ENCODE measurements at places on chromosomes 3 and 15.
A peak's percentile ranks its signal among the peaks of the same experiment; 100 is the strongest.

DNA sequence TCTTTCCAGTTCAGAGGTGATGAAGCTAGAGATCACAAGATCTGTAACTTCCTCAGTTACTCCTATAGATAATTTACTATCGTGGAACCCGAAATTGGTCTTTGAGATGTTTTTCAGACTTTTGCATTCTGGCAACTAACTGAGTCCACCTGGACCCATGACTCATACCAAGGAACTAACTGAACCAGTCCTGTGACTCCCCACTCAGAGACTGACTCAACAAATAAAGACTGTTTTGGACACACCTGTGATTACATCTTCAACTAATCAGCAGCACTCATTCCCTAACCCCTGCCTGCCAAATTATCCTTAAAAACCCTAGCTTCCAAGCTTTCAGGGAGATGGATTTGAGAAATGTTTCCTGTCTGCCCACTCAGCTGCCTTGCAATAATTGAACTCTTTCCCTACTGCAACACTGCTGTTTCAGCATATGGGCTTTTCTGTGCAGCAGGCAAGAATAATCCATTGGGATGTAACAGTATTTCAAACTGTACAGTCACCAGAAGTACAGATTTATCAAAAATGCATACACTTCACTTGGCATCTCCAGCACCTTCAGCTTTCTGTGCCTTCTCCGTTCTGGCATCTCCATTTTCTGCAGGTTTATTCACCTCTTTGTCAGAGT is 57.7 kb downstream of the GATM start:
- DNase-seq = no peak

- DNase-seq = no peak
Observed at GRCh38 chr15:77816983-77817382, 184.3 kb upstream of the LINGO1 start.

DNA sequence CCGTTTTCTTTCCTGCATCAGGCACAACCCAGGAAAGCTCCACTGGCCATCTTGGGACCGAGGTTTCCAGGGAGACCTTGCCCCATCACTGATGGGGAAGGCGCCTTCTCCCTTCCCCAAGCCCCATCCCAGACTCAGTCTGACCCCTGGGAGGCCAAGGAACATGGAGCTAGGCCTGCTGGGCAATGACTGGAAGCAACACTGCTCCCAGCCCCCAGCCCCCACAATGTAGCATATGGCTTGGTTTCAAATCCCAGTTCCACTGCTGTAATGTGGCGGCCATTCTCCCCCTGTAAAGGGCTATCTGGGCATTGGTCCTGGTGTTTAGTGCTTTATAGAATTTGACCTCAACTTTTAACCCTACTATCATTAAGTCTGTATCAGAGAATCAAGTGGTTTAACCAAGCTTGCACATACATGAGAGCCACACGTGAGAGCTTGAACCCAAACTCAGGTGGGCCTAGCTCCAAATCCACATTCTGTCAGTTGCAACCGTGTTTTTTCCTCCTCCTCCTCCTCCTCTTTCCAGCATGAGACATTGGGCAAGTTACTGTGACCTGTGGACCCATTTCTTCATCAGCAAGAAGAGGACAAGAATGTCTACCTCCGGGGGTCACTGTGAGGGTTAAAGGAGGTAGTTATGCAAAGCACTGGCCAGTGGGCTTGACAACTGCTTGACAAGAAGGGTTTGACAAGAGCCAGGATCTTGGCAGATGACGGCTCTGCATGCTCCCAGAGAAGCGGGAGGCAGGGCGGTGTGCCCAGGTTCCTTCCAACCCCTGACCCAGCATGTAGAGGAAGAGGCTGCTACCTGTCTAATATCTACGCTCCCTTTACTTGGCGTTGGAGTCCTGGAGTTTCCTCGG is 37.4 kb downstream of the KLHL25 start:
- no peak for DNase-seq

- DNase-seq = no peak
Observed at GRCh38 chr15:43441316-43441715, 51.6 kb downstream of the TP53BP1 start.

DNA sequence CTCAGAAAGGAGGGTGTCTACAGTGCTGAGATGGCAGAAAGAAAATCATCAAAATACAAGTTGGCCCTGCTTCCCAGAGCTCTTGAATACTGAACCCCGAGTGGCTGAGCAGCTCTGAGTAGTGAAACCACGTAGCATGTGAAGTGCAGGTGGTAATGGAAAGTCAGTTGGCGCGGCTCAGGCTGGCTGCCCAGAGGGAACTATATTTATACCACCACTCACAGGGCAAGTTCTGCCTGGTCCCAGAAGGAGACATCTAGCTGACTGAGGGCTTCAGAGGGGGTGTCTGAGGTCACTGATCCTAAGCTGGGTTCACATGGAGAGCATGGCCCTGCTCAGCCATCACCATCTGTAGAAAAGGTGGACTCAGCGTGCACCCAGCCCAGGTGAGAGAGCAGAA is 129.6 kb upstream of the AGBL1 start:
- no peak for DNase-seq

DNA sequence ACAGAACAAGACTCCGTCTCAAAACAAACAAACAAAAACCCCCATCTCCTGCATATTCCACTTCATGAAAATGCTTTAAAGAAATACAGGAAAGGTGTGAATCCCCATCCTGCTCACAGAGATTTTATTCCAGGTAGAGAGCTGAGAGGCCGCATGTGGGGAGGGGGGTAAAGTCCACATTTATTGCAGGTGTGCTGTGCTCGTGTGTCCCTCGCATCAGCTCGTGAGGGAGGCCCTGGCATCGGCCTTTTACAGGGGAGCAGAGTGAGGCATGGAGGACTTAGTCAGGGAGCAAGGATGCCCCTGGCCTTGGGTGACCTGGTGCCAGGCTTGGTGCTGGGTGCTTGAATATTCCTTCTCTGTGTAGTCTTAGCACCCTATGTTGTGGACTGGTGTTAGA is 413.5 kb upstream of the C2CD4B start:
- no peak for DNase-seq

- no peak for DNase-seq
Observed at GRCh38 chr3:52693071-52693470, 7.2 kb downstream of the GNL3 start.

GRCh38 chr15:25839638-25840156 is 23.4 kb downstream of the ATP10A start:
- DNase-seq = no peak

GRCh38 chr3:37987315-37987697 is 3.3 kb upstream of the VILL start:
- DNase-seq = no peak

DNA sequence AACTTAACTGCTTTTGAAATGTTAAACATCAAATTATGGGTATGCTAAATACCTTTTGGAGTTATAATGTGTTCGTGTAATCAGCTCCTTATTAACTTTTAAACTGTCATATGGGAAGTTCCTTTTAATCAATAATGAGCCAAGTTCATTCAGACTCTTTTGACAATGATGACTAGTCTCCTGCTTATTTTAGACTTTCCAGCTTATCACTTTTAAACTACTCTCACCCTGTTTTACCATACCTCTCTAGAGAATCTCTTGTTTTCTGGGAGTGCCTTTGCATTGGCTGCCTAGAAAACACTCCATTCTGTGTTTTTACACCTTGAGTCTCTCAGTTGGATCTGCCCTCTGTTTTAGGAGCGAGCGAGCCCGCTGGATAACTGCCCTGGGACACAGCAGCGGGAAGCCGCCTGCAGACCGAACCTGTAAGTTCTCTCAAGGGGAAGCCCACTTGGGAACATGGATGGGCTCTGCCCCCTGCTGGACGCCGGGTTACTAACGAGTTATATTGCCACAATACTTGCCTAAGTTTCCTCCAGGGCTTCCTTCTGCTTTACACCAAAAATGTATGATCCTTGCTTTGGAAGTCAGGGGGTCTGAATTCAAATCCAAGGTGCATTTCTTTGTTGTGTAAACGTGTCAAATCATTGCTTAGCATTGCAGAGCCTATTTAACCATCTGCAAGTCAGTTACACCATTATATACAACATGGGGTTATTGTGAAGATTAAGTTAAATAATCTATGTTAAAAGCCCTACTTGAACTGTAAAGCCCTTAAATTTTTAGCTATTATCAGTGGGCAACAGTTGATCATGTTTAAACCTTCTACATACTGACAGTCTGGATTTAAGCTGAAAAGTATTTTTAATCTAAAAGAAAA is 71.3 kb downstream of the DHX36 start:
- DNase-seq = peak; percentile 36

GRCh38 chr3:159818399-159818798 is 170.2 kb upstream of the IL12A start:
- no peak for DNase-seq

- no peak for DNase-seq
Observed at GRCh38 chr15:73303636-73304035, 65.1 kb downstream of the HCN4 start.

GRCh38 chr15:93438310-93438709 is 349.3 kb upstream of the RGMA start:
- DNase-seq = no peak

DNA sequence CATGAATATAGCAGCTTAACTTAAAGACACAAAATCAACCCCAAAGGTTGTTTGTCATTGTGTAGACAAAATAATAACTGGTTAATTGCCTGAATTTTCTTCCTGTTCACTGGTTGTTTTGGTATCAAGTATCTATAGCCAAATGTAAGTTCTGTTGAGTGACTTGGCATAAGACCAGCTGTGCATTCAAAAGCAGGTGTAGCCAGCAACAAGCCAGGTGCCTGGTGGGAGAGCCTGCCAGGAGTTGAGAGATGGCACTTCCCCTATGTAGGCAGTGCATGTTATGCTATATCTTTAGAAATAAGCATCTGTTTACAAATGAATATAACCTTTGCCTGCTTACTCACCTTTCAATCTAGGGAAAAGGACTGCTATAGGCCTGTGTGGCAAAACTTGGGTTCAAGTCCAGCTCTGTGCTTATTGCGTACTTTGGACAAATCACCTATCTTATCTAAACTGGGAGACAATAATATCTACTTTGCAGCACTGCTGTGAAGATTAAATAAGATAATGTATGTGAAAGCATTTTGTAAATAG is 84.9 kb upstream of the TBL1XR1 start:
- no peak for DNase-seq

DNA sequence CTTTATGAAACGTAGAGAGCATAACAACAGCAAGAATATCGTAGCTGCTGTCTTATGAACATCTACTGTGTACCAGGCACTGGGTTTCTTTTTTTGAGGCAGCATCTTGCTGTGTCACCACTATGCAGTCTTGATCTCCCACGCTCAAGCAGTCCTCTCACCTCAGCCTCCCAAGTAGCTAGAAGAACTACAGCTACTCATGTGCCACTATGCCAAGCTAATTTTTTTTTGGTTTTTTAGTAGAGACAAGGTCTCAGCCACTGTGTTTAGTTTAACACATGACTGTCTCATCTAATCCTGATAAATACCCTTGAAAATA is 129.9 kb downstream of the VGLL4 start:
- no peak for DNase-seq

DNA sequence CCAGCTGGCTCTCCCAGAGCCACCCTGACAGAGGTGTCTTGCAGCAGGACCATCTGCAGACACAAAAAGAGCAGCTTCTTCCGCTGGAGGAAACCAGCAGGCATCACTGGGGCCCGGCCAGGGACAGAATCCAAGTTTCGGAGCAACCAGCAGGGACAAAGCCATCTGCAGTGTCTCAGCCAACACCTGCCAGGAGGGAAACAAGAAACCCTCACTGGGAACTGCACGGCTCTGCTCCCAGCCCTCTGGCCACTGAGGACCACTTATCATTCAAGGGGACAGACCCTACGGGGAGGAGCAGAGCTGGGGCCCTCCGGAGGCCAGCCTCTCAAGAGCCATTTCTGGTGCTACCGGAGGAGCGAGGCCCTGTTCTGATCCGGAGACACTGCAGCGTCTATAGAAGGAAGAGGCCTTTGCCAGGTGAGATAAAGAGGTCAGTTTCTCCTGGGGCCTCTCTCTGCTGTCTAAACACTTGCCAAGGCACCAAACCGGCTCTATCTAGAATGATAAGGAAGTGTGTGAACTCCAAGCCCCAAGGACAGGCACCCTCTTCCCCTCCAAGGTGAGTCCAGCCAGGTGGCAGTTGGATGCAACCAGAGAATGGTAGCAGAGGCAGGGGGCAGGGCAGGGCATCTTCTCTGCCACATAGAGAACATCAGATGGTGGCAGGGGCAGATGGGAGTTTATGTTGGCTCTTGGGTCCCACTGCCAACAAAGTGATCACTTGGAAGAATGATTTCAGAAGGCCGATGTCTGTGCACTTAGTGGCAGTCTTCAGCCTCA is 89.0 kb downstream of the CHSY1 start:
- no peak for DNase-seq

- no peak for DNase-seq
Observed at GRCh38 chr15:40825661-40826422, 2.7 kb downstream of the PPP1R14D start.

DNA sequence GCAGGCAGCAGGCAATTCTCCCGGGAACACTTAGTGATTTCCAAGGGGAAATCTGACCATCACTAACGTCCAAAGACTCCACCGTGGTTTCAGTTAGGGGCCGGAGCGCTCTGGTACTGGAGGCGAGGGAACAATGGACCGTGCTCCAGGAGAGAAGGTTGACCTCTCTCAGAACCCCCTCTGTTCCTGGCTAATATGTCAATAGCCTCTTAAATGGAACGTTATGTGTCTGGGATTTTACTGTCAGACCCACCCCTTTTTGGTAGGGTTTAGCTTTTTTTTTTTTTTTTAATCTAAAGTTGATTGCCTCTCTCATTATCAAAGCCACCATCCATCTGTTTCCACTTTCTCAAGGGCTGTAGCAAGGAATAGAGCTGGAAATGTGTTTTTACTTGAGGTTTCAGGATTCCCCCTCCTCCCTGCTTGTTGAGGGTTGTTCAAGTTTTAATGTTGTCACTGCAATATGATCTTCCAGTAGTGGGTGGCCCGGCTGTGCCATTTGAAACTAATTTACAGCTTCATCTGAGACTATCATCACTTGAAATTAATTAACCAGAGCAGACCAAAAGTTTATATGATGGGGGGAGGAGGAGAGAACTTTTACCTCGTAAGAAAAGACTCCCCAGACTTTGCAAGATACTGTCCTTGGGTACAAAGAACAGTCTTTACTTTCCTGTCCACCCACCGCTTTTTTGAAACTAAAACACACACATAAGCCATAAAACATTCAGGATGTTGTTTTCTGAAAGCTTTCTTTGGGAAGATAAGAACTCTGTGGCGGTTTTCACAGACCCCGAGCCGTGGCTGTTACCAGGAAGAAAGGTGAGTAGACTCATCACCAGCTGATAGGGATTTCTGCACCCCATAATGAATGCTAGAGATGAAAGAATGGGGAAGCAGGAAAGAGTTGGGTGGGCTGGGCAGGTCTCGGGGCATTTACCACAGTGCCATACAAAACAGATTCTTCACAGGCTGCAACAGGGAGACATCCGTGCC is 187.8 kb downstream of the UACA start:
- no peak for DNase-seq

DNA sequence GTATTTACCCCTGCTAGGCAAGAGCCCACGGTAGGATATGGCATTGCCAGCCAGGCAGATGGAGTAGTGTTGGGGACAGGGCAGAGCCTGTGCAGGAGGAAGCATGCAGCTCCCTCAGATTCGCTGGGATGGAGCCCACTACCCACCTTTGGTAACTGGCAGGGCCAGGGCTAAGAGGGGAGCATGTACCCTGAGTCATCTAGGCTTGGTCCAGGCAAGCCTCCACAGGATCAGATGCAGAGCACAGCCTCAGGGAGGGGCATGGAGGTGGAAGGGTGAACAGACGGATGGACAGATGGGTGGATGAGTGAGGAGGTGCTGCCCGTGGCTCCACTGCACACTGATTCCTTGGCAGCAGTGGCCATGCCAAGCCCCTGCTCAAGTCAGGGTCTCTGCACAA is 33.0 kb downstream of the IL20RB start:
- DNase-seq = no peak

GRCh38 chr3:173800154-173800553 is 402.6 kb downstream of the NLGN1 start:
- no peak for DNase-seq

GRCh38 chr3:58899953-58900298 is 149.9 kb downstream of the CFAP20DC start:
- no peak for DNase-seq
